Effector CD8-positive, alpha-beta T cell (primary cell): ENCODE measurements at places on chromosomes 2 and 18.

DNA sequence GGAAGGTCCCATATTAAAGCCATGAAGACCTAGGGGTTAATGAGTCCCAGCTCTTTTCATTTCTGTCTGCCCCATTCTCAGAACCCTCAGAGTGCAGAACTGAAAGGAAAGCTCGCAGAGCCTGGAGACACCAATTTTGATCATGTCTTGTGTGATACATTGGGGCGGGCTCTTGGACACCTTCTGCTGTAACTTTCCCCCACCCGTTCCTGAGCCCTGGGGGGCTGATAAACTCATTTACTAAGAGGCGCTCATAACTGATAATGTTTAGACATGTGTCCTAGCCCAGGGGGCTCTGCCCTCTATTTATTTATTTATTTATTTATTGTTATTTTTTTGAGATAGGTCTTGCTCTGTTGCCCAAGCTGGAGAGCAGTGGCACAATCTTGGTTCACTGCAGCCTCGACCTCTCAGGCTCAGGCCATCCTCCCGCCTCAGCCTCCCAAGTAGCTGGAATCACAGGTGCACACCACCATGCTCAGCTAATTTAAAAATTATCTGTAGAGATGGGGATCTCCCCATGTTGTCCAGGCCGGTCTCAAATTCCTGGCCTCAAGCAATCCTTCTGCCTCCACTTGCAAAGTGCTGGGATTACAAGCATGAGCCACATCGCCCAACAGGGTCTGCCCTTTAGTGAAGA, 72.4 kb upstream of the HAAO start:
- no peak for DNase-seq

DNA sequence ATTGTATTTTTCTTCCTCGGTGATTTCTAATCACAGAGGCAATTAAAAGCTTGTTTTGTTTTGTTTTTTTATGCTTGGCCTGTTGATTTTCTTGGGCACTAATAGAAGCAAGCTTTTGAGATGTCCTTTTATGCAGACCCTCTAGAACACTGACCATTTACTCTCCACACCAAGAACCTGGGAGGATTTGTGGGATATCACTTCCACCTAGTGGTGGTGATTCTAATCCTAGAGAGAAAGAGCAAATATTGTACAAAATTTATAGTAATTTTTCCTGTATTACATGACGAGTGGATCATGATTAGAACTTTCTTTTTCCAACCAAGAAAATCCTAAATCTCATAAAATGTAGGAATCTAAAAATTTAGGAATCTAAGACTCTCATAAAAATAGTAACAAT, 23.4 kb downstream of the NEMP2 start:
- DNase-seq, result no peak

DNA sequence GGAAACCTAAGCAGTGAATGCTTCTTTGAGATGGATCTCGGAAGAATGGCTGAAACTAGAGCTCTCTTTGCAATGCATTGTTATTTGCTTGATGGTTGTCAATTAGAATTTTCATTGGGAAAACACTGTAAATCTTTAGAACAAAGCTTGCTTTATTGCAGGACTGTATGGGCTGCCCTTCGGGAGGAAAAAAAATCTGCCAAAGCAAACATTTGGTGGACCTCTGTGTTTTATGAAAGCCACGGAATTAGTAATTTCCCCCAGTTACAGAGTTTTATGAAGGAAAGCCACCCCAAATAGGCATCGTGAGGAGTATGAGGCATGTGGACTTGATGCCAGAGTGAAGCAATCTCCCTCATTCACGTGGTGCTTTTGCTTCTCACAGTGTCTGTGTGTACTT, 33.5 kb downstream of the RHBDD1 start:
- no peak for DNase-seq

DNA sequence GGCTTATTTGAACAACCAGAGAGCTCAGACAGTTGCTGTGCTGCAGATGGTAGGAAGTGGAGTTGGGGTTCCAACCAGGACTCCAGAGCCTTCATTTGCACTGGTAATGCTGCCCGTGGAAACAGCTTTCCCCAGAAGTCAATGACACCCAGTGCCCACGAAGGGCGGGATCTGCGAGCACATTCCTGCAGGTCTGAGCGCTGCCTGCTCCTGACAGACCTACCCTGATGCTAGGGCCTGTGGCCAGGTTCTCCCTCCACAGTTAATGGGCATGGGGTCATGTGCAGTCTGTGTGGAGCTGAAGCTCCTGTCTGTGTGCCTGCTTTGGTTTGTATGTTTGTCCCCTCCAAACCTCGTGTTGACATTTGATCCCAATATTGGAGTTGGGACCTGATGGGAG, 299.0 kb upstream of the HS6ST1 start:
- no peak for DNase-seq

DNA sequence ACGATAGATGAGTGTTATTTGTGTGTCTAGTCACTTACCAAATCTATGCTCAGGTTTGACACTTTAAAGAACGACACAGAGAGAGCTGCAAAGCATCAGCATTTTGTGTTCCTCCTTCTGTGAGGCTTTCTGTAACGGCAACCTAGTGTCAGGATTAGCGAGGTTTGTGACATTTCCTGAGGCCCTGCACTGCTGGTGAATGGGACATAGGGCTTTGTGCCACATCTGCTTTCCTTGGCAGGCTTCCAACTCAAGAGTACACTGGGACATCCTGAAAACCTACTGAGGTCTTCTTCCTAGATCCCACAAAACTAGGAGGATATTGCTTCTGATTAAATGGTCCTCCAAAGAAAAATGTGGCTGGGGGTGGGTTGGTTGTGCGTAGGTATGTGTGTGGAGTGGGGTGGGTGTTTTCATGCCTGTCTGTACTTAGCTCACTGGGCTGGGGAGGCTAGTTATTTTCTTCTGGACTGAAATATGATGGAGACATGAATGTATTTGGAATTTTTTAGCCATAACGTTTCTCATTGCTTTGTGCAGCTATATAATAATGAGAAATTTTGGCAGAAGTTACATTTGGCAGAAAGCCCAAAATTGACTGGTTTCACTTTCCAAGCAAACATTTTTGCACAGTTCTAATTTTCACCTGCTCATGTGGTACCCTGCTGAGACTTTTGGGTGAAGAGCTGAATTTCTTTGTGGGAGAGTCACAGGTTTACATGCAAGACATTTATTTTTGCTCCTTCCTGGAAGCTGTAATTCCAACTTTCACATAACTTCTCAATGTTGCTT, 308.4 kb downstream of the XIRP2 start:
- DNase-seq, result no peak

DNA sequence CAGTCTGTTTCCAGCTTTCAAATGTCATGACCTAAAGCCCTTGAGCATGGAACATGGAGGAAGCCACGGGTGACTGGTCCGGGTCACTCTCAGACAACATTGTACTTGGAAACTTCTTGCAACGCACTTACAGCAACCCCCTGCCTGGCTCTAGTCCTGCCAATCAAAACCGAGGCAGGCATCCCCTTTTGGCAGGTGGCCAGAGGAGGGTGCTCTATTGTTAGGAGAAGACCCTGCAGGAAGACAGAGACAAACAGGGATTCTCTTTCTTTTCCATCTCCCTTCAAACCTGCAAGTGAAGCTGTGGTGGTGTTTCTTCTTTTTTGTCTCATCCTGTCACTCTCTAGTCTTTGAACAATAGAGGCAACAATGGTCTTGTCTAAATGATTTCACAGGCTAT, 667.2 kb downstream of the ZEB2 start:
- DNase-seq, result no peak

GRCh38 chr2:197306696-197307040, 3.9 kb downstream of the ANKRD44 start:
- no peak for DNase-seq

- no peak for DNase-seq
Measured at GRCh38 chr2:3557639-3558204, 411 bp downstream of the RNASEH1 start.

DNA sequence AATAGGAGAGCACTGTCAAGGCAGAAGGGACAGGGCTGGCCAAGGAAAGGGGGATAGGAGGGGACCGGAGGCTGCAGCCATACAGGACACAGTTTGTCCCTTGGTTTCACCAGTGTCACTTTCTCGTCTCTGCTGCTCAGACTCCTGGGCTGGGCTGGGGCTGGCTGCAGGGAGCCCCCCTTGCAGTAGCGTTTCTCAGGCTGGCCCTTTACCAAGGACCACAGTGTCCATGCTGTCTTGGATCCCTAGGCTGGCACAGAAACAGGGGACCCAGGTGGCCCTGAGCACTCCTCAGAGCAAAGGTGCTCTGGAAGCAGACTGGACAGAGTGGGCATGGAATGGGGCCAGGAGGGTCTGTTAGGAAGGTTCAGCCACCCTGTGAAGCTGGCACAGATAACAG, 34.8 kb downstream of the ATOH8 start:
- no peak for DNase-seq

- DNase-seq, result no peak
Measured at GRCh38 chr18:6414723-6415417, at the start of gene L3MBTL4. TSS of gene L3MBTL4 (minus strand) at chr18:6414911. CDS start at chr18:6311625, 103,286 bp downstream.

DNA sequence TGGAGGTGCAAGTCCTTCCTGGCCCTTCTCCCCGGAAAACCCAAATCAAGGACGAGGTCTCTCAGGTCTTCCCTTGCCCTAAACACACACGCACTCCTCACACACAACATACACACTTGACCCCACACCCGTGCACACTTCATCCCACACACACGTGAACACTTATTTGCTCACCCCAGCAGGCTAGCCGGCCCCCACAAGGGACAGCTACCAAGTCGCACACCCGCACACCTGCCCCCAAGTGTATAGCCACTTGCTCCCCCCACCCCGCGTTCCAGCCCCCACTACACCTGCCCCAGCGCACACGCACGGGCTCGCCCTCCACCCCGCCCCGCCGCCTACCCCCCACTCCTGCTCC, 359 bp downstream of the TGFBRAP1 start:
- no peak for DNase-seq

GRCh38 chr2:10402062-10402585, 46.0 kb downstream of the ODC1 start:
- no peak for DNase-seq

DNA sequence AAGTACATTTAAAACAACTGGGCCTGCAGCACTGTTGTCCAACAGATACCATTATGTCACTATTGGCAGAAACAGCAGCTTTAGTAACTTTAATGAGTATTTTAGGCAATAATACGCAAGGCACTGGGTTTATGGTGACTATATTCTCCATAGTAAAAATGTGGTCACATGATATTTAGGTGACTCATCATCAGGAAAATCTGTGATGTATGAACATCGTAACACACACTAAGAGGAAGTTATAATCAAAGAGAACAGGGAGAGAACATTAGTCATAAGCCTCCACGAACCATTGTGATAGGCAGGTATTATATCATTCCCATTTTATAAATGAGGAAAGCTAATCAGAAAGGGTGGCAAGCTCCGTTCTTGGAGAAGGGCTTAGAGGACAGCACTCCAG, 36.9 kb downstream of the RAPH1 start:
- no peak for DNase-seq

DNA sequence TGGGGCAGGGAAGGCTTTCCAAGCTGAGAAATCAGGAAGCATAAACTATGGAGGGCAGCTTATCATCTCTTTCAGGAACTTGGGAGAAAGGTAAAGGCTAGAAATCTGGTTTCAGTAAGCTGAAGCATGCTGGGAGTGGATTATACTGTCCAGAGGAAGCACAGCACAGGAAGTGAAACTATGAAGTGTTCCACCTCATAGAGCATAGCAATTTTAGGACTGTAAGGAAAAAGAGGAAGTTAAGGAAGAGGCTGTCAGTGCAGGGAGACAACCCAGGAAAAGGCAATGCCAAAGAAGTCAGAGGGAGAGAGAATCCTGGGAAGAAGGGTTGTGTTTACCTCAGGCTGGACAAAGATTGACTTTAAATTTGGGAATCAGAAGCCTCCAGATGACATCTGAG, 51.9 kb downstream of the EFEMP1 start:
- no peak for DNase-seq

GRCh38 chr18:64202210-64202836, 53.4 kb upstream of the LINC00305 start:
- DNase-seq, result no peak

DNA sequence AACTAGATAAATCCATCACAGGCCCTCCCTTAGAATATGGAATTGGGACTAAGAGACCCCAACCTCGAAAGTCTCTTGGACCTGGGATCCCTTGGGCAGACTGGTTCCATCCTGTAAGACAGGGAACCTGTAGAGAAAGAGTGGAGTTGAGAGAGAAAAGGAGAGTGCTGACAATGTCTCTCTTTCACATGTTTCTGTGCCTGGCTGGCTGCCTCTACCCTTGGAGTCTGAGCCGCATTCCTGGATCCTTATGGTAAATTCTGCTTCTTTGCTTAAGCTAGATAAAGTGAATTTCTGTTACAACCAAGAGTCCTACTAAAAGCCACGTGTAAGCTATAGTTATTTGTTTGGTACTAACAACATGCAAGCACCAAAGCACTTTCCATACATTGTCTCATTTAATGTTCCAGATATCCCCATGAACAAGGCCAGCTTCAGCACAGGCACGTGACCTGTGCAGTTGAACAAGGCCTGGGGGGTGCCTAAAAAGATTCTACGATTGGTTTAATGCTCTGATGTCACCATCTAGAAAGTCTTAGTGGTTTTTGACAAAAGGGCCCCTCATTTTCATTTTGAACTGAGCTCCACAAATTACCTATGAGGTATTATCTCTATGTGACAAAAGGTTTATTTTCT, 2.1 kb upstream of the PUM2 start:
- no peak for DNase-seq

DNA sequence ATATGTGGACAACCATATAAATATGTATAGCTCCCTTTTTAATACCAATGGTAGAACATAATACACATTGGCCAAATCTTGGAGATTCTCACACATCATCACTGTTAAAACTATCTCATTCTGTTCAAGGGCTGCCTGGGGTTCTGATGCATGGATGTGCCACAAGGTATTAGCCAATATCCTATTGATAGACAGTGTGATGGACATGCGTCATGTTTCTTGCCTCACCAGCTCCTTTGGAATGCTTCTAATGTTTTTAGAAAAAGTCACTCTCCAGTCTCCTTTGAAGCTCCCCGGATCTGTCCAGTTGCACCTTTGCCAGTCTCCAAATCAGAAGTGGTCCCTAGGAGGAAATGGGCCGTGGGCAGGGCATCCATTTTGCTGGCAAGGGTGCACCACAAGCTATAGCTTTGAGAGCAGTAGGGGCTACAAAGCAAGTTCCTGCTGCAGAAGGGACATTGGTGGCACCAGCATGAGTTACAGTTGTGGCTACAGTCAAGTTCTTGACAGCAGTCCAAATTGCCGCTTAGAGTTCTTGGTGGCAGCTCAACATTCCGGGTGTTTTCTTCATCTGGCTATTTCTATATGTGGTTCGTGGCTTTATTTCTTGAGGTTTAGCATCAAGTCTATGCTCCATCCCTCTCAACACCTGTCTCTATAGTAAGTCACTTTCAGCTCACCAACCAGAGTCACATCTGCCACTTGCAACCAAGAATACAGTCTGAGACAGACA, 25.1 kb upstream of the ATRAID start:
- no peak for DNase-seq

- DNase-seq, result no peak
Measured at GRCh38 chr2:196630531-196630930, 9.0 kb upstream of the CCDC150 start.
